ENCODE measurements at places on chromosomes 6 and 20.

GRCh38 chr6:138647006-138647405 is 126.6 kb upstream of the CCDC28A start:
- DNase-seq: no peak

- no peak for DNase-seq
Measured at GRCh38 chr20:63696628-63697356, at the start of gene TNFRSF6B. Gene TNFRSF6B, plus strand, starts transcription at chr20:63696652. Its CDS starts 116 bp downstream, at chr20:63696768.

- no peak for DNase-seq
Measured at GRCh38 chr6:32761548-32761947, 1.8 kb downstream of the HLA-DQB2 start.

DNA sequence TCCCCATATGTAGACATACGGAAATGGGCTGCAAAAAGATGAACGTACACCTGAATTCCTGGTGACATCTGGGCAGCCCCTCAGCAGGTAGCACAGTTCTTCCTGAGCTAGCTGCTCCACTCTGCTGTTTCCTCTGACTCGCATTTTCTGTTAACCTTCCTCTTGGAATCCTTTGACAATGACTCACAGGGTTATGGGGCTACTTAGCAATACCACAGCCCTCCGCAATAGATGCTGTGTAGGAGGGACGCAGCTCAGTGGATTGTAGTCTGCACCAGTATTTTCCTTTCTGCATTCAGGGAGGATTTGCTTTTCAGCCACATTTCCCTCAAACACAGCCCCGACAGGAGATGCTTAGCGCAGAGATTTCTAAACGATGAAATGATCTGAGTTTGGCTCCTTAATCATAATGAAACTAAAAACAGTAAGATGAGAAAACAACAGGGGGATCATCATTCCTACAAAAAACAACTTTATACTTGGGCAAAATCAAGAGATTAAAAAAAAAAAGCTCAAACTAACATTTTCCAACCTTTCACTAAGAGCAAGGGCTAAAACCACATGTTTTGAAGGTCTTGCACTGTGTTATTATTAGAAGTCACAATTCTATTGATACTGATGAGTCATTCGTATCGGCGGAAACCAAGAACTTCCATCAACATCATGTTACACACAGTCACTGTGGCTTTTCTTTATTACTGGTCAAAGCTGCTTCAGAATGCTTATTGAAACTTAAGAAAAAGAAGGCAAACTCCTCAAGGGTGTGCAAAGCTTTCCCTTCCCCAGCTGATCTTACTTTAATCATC is 12.2 kb downstream of the BACH2 start:
- peak; percentile 23 for DNase-seq

DNA sequence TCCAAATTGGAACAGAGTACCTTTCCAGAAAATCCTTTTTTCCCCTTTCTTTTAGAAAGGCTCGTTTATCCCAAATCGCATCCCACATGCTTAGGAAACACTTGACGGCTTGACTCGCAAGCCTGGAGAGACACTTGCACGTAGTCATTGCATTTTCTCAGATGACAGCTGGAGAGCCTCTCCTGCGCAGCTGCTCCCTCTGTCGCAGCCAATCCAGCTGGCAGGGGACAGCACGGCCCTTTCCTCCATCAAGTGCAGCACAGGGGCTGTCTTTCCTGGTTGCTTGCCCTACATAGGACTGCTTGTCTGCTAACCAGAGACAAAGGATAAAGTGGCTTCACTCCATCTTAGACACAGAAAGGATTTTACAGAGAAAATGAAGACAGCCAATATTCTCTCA is 77.6 kb upstream of the RGS17 start:
- no peak for DNase-seq

DNA sequence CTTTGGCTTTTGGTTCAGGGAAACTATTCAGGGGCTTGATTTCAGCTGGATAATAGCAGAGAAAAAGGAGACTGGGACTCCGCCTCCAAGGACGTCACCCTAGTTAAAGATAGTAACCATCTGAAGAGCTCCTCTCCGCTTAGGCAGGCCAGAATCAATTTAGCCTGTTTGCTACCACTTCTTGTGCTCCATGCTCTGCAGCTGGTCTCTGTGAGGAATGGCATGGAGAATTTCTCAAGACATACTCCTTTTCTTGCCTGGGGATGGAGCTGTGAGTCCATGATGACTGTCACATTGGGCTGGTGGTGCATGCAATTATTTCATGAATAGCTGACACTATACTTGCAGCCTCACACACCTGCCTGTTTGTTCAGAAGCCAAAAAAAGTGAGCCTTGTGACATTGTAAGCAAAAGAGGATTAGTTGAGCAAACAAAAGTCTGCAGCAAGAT is 61.4 kb downstream of the TXLNB start:
- no peak for DNase-seq

DNA sequence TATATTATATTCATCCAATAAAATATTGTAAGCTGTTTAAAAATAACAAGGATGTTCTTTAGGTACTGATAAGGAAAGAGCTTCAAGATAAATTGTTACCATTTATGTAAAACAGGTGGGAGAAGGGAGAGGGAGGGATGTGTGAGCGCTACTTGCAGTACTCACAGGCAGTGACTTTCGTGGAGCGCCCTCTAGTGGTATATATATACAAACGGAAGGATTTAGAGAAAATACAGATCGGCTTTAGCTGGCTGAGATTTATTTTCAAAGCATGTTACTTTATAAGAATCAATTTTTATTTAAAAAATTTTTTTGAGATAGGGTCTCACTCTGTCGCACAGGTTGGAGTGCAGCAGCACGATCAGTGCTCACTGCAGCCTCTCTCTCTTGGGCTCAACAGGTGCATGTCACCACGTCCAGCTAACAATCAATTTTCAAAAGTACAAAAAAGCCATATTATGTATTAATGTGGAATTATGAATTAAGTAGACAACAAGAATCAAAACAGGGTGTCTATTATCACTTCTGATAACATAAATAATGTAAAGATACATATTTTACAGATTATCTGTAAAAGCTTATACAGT is 3.3 kb upstream of the MOG start:
- peak; percentile 21 for DNase-seq

- DNase-seq: no peak
Measured at GRCh38 chr20:58219342-58219700, 9.1 kb downstream of the ANKRD60 start.

DNA sequence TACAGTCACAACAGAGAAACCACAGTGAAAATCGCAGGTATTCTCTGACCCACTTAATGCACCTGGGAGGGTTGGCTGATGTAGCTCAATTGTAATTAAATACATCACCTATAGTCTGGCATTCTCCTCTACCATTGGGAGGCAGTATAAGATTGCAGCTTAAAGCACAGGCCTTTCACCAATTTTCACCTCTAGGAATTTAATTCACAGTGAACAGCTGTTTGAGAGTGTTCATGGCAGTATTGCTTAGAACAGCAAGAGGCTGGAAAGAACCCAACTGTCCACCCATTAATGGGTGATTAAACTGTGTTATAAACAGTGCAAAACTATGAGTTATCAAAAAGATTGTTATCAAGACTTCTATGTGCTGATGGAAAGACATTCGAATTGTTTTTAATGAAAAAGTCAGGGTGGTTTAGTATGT is 2.0 kb downstream of the EDEM2 start:
- DNase-seq: no peak

- DNase-seq: no peak
Measured at GRCh38 chr20:35720165-35721123, 21.2 kb downstream of the ROMO1 start.
